MCF 10A (cell line): ENCODE measurements at places on chromosomes 2 and 18.

DNA sequence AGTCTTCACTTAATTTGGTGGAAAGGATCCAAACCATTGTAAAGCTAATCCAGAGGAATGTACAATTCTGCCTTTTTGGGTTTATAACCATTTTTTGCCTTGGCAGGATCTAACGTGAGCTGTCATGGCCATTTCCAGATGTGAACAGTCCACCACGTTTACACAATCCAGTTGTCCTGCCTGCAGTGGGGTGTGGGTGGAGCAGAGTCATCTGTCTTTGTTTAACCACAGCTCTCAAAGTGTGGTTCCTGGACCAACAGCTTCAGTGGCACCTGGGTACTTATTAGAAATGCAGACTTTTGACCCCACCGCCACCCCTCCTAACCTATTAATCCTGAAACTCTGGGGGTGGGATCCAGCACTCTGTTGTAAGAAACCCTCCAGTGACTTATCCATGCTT lies 35.9 kb downstream of the FHOD3 start:
- H3K27me3 ChIP-seq: no peaks in the 10 kb centered on the region
- peaks cover 4% of the 10 kb centered on the region for H3K36me3 ChIP-seq
- peak; percentile 23 for DNase-seq
- H3K27ac ChIP-seq: no peak overlapping the region

DNA sequence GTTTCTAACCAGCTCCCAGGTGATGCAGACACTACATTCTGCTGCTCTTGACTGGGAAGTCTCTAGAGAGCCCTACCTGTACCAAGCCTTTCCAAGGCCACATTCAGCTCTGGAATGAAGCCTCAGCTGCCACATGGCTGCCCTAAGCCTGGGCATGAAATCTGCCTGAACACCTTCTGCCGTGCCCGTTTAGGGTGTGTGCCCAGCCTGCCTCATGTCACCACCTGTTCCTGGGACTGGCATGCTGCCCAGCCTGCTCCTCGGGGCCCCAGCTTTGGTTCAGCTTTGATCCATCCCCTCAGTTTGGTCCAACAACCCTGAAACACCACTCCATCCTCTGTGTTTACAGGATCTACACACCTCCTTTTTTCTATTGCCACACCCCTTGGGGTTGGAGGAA lies 210.9 kb downstream of the L3MBTL4 start:
- no peak overlapping the region for H3K27ac ChIP-seq
- no peak overlapping the region for H3K4me3 ChIP-seq
- no peak for DNase-seq
- no peaks in the 10 kb centered on the region for H3K4me1 ChIP-seq
- H3K27me3 ChIP-seq: no peaks in the 10 kb centered on the region

DNA sequence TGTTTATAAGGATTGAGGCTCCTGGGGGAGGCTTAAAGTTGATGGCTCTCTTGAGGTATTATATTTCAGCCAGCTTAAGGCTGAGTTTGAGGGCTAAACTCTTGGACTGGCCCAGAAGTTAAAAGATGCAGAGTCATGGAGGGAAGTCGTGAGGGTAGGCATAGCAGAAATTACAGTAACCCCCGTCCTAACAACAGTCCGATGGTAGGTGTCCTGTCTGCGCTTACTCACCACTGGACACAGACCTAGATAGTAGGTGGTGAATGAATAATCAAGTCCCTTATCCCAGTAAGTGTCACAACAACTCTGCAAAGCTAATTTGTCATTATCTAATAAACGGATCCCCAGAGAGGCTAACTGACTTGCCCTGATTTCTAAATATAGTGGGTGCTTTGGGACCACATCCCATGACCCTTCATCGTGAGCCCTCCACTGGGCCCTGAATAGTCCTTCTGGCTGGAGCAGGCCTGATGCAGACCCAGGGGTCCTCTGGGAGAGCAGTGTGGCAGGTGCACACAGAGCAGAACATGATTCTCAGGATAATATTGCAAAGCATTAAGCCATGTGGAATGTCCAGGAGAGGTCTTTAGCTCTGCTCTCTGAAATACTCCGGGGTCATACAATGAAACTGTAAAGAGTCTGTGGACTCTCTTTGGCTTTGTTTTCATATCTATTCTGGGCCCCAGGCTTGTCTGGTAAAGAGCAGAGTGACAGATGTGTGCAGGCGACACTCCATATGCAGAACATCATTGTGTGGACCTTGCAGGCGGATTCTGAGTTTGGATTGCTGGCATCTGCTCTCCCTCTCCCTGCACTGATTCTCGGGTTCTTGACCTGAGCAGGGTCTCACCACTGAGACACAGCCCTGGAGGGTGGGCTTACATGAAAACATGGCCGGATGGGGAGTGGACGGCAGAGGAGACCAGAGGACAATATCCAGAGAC lies 98.1 kb downstream of the RNF144A start:
- H3K4me3 ChIP-seq: no peak overlapping the region
- no peak for DNase-seq
- H3K4me1 ChIP-seq: peaks cover 12% of the 10 kb centered on the region
- H3K27me3 ChIP-seq: peaks cover 35% of the 10 kb centered on the region
- no peaks in the 10 kb centered on the region for H3K36me3 ChIP-seq

DNA sequence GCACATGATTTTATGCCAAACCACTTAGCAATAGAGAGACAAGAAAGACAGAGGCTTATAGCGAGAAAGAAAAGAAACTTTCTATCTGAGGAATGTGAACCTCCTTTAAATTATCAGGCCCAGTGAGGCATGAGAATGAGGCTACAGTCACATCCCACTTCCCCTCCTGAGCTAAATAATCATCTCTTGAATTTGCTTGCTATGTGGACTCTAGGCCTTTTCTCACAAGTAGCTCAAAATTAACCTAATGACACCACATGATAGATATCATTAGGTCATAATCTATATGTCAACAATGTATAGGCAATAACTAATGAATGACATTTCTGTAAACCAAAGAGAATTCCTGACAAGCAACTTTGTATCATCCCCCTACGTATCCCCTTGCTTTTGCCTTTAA lies 301.5 kb upstream of the MGAT5 start:
- no peak for DNase-seq
- no peak overlapping the region for H3K27ac ChIP-seq
- H3K36me3 ChIP-seq: no peaks in the 10 kb centered on the region
- H3K27me3 ChIP-seq: peaks cover 18% of the 10 kb centered on the region
- H3K4me1 ChIP-seq: no peaks in the 10 kb centered on the region

DNA sequence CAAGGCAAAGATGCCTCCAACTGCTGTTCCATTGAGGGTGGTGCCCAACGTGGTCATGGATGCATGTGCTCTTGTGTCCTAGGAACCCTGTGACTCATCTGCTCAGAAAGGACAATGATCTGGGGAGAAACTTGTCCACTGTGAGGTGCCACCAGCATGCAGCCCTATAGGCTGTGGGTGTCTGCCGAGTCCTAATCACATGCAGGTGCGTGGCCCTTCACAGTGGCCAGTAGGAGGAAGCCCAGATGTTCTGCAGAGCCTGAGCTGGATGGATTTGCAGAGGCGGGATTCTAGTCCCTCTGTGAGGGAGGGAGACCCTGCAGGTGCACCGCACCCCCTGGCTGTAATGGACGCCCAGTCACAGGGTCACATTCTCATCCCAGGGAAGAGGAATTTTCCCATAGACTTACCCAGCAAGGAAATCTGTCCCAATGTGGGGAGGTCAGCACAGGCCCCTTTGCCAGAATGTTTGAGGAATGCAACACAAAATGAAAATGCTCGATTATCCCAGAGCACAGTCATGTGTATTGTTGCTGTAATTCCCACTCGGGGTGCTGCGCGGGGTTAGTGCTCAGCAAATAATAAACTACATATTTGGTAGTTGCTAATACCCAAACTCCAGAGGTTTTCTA lies 13.9 kb downstream of the GDF7 start:
- no peak for DNase-seq
- H3K4me3 ChIP-seq: no peak overlapping the region

- no peak overlapping the region for H3K27ac ChIP-seq
- DNase-seq: peak; percentile 36
- no peak overlapping the region for H3K4me3 ChIP-seq
- no peaks in the 10 kb centered on the region for H3K36me3 ChIP-seq
These were observed 262.6 kb upstream of the THUMPD2 start for GRCh38 chr2:40041422-40042382.

- peaks cover 18% of the 10 kb centered on the region for H3K4me1 ChIP-seq
- H3K4me3 ChIP-seq: no peak overlapping the region
- H3K27ac ChIP-seq: no peak overlapping the region
These were observed 190.2 kb upstream of the APCDD1 start for GRCh38 chr18:10264260-10264659.

DNA sequence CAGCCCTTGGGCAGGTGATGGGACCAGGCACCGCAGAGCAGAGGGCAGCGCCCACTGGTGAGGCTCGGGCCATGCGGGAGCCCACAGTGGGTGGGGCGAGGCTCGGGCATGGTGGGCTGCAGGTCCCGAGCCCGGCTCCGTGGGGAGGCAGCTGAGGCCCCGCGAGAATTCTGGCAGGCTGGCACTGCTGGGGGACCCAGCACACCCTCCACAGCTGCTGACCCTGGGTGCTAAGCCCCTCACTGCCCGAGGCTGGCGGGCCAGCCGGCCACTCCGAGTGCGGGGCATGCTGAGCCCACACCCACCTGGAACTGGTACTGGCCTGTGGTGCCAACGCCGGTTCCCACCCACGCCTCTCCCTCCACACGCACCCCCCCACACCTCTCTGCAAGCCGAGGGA lies 29.7 kb upstream of the COL3A1 start:
- no peak for DNase-seq
- H3K4me1 ChIP-seq: no peaks in the 10 kb centered on the region
- no peak overlapping the region for H3K4me3 ChIP-seq
- no peaks in the 10 kb centered on the region for H3K36me3 ChIP-seq
- H3K27me3 ChIP-seq: no peaks in the 10 kb centered on the region

DNA sequence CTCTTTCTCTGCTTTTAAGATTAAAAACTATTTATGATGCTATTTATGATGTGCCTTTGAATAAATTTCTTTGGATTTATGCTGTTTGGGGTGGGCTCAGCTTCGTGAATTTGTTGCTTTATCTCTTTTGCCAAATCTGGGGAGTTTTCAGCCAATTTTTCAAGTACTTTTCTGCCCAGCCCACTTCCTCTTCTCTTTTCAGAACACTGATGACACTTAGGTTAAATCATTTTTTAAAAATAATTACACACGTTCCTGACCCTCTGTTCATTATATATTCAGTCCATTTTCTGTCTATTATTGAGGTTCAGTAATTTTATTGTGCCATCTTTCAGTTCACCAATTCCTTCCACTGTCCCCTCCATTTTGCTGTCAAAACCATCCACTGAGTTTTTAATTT lies 14.8 kb upstream of the BCL2L11 start:
- no peaks in the 10 kb centered on the region for H3K36me3 ChIP-seq
- peaks cover 13% of the 10 kb centered on the region for H3K27me3 ChIP-seq
- no peak for DNase-seq

GRCh38 chr2:10721396-10722251 lies at the start of gene ATP6V1C2:
TSS of gene ATP6V1C2 (plus strand) at chr2:10721630. CDS start at chr2:10722850, 1,220 bp downstream.
- no peaks in the 10 kb centered on the region for H3K36me3 ChIP-seq
- H3K4me3 ChIP-seq: peak within 1 kb of the TSS; percentile 63
- peaks cover 34% of the 10 kb centered on the region for H3K27me3 ChIP-seq
- peaks cover 21% of the 10 kb centered on the region for H3K4me1 ChIP-seq
- H3K27ac ChIP-seq: no peak within 1 kb of the TSS
